Thymus (tissue), 14 donors: ENCODE measurements at places on chromosomes 2 and 18.

DNA sequence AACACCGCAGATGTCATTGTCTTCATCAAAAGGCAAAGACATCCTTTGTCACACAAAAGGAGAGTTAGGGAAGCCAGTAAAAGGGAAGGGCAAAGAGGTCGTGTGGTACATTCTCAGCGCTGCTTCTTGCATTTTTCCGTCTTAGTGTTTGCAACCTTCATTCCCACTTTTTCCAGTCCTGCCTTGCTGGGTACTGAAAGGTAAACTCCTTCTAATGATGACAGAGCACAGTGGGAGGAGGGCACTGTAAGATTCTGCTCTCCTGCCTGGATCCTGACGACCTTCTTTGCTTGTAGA lies 424.3 kb upstream of the MEX3C start:
- no peak for DNase-seq

DNA sequence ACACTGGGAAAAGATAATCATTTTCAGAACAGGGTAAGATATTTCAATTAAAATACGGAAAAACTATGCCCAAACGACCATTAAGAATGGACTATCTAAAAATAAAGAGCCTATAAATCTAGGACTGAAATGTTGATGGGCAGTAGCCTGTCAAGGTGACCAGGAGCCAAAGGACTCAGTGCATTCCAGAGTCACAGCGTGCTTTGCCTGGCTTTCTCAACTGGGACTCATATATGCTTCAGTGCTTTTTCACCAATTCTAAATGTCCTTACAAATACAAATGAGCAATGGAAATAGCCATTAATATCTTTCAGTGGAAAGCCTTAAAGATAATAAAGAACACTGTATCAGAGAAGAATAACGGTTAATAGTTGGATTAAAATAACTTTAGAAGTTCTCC lies 35.4 kb downstream of the PREPL start:
- no peak for DNase-seq

- no peak for DNase-seq
Observed at GRCh38 chr18:48048251-48048650, 117.8 kb upstream of the SMAD2 start.

DNA sequence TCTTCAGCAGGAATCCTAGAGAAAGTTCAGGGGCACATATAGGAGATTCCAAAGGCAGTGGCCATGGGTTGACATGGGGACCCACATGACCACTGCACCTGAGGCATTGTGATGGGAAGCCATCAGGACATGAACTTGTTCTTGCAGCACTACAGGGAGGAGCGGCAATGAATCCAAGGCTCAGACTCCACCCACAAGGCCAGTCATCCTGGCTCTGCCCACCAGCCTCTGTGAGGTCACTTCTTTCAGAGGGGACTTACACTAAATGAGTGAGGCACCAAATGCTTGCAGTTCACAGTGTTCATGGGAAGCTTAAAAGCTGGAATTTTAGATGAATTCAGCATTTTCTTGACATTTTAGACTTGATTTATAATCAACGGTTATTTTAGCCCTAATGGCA lies 254.2 kb downstream of the SETBP1 start:
- no peak for DNase-seq
